ENCODE measurements at places on chromosomes 7 and 10.
A peak's percentile ranks its signal among the peaks of the same experiment; 100 is the strongest.

DNA sequence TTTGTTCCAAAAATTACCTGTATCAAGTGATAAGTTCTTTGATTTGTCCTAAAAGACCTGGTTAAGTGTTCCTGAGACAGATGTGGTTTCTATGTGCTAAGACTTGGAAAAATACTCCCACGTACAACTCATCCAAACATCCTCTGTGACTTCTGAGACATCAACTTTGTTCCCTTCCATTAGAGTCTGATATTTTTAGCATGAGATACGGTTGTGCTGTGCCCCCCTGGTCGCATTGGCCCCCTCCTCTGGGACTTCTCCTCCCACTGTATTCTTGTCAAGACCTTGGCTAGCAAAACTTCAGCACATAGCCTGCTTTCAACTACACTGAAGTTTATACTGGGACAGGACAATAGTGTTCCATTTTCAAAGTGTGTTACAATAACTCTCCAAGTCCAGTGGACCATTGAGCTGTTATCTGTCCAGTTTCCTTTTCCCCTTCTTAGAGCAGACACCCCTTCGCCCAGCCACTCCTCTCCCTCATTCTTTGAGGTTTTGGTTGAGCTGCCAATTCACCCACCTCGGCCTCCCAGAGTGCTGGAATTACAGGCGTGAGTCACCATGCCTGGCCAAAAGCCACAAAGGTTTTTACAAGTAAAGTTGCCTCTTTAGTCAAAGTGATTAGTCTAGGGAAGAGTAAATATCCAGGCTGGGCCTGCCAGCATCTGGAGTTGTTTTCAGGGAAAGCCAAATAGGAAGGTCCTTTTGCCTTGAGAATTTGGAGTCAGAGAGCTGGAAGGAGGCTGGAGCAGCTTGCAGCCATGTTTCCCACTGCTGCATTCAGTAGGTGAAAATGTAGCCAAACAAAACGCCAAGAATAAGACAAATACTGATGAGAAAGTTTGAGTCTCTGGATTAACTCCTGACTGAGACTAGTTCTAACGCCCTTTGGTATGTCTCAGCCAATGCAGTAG, 17.8 kb upstream of the PDLIM1 start:
- DNase-seq = peak; percentile 49

GRCh38 chr7:130838738-130839137, 104.7 kb upstream of the KLF14 start:
- DNase-seq = no peak

GRCh38 chr10:91597197-91597881, 35.5 kb downstream of the PPP1R3C start:
- DNase-seq = no peak

DNA sequence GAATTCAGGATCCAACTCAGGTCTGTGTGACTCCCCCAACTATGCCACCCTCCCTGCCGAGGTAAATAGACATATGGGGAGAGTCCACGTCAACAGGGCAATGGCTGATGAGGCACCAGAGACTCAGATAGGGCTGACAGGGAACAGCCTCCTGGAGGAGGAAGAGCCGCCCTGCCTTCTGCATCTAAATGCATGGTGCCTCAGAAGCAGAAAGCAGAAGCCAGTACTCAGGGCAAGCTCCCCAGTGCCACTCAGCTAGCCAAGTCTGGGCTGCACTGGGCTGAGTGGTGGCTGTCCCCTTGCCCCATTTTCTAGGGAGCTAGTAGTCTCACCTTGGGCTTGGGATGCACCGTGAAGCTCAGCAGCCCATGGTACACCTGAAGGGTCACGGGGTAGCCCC, 11.0 kb downstream of the RRP12 start:
- no peak for DNase-seq

- DNase-seq = no peak
These were observed 1.6 kb downstream of the AVPI1 start for GRCh38 chr10:97685395-97685958.
